Effector CD4-positive, alpha-beta T cell (primary cell): ENCODE measurements at places on chromosomes 5 and 9.

- DNase-seq, result no peak
Measured at GRCh38 chr5:37206736-37207135, 42.4 kb downstream of the CPLANE1 start.

DNA sequence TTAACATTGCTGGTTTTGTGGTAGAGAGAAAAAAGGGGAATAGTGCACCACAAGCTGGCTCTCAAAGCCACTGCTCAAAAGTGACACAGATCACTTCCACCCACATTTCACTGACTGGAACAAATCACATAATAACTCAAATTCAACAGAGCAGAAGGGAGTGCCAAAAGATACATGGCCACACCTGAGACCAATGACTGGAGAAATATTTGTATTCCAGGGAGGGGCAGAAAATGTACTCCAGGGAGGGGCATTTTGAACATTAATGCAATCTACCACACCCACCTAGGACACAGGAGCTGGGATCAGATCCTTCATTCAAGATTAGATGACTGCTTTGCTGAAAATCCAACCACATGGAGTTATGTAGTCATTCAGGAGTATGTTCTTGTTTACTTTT, 44.8 kb upstream of the ALDOB start:
- no peak for DNase-seq

DNA sequence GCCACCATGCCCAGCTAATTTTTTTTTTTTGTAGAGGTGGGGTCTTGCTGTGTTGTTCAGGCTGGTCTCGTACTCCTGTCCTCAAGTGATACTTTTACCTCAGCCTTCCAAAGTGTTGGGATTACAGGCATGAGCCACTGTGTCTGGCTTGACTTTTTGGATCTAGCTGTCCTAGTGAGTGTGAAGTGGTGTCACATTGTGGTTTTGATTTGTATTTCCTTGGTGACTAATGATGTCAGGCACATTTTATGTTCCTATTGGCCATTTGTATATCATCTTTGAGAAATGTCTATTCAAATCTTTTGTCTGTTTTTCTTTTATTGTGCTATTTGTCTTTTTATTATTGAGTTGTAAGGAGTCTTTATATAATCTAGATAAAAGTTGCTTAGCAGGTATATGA, 53.5 kb upstream of the MCCC2 start:
- DNase-seq, result no peak

- DNase-seq, result no peak
Measured at GRCh38 chr5:10454591-10455276, 13.1 kb downstream of the ROPN1L start.

DNA sequence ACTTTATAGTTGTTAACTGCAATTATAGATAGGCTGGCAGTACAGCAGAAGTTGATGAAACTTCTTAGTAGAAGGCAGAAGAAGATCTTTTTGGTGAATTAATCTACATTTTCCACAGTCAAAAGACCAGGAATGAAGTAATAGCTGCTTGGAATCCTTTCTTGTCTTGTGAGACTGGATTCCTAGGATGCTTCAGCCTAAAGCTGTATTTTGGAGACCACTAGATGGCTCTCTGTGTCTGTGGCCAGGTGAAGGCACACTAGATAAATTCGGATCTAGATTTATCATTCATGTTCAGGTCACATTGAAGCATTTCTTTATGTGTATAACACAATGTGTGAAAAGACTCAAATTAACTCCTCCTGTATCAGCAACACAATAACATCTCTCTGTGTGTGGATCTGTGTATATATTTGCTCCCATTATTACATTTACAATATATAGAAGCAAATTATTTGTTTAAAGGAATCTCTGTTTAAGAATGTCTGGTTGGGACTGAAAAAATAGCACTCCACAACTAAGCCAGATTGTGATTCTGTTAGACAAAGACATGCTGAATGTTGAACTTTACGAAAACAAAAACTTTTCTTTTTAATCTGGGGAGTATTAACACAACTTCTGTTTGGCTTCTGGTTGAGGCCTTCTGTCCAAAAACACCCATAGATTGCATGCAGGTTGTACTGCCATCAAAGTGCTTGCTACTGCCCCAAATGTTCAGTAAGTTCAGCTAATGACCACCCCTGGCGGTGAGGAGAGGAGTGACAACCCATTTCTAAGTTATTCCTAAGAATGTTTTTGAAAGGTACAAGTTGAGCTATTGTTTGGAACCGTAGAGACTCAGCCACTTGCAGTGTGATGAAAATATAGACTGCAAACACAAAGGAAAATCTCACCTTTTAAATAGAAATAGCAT, 10.6 kb downstream of the GRIN3A start:
- DNase-seq, result no peak

- no peak for DNase-seq
Measured at GRCh38 chr9:26520141-26520540, 372.5 kb downstream of the CAAP1 start.

DNA sequence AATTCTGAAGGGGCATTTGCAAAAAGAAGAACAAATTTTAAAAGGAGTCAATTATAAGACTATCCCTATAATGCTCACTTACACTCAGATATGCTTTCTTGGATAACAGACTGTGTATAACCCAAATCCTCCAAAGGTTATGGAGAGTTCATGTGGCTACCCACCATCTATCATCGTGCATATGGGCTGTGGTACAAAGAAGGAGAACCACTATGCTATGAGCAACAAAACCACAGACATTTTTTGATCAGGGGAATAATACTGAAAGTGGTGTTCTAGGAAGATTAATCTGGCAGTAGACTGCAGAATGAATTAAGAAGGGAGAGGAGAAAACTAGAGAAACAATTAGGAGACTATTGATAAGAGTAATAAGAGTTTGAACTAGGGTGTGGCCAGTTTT, 16.8 kb downstream of the NR3C1 start:
- no peak for DNase-seq

DNA sequence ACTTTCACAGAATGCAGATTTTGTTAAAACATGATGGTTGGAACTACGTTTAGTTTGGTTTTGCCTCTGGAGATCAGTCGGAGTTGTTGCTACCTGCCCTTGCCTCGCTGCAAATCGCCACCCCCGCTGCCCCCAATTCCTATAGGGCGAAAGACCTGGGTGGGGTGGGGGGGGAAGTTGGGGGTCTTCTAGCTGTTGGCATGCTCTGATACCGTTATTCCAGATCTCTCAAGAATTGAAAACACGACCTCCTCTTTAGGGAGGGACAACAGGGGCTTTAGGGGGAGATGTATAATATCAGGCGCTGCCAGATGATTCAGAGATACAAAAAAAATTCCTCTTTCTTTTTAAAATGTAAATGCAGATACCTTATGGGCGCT, 36.4 kb upstream of the NFIB start:
- DNase-seq, result no peak

DNA sequence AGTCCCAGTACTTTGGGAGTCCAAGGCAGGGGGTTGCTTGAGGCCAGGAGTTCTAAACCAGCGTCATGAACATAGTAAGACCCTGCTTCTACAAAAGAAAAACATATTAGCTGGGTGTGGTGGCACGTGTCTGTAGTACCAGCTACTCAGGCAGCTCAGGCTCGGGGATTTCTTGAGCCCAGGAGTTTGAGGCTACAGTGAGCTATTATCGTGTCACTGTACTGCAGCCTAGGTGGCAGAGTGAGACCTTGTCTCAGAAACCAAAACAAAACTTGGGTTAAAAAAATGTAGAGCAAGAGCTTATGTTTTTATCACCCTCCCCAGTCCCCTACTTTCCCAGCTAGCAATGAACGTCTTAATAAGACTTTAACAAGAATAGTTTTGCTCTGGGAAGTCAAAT, 46.7 kb downstream of the UHRF2 start:
- DNase-seq, result no peak

DNA sequence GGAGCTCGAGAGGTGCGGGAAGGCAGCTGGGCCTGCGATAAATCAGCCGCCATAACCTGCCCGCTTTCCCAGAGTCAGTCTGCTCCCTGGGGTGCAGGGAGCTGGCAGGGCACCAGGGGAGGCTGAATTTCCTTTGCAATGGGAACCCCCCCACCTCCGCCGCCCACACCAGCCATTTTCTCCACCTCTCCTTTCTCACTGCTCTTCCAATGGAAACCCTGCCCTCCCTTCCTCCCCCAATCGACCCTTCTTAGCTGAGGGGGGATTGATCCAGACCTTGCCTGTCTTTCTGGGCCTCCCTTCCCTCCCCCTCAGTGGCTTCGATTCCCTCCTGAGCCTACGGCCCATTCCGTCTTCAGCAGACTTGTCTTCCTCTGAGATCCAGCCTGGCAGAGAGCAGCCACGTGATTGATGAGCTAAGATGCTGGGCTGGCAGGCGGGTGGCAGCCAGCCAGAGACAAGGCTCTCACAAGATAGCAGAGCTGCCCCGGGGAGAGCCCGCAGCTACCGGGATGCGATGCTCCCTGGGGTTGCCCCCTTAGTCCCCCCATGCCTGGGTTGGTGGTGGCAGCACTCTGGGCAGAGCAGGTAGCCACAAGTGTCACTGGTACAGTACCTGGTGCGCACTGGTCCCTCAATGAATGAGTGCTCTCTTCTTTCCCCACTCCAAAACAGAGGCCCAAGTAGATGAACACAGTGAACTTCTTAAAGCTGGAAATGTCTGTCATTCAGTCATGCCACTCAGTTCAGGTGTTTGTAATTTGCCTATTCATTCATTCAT, 53.7 kb upstream of the FABP6 start:
- no peak for DNase-seq

DNA sequence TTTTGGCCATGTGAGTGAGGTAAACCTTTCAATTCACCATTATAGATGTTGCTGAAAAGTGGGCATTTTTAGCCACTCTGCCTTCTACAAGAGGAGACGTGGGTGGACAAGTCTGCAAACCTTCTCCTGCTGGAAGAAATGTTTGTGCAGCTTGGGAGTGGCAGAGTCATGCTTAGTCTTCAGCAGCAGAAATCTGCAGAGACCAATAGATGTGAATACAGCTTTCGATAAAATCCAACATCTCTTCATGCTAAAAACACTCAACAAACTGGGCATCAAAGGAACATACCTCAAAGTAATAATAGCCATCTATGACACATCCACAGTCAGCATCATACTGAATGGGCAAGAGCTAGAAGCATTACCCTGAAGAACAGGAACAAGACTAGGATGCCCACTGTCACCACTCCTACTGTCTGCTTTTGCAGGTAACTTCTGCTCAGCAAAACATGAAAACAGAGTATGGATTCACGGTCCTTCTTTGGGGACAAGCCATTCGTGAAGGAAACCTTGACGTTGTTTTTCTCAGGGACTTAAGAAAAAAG, 91.3 kb downstream of the RALGPS1 start:
- DNase-seq, result no peak

DNA sequence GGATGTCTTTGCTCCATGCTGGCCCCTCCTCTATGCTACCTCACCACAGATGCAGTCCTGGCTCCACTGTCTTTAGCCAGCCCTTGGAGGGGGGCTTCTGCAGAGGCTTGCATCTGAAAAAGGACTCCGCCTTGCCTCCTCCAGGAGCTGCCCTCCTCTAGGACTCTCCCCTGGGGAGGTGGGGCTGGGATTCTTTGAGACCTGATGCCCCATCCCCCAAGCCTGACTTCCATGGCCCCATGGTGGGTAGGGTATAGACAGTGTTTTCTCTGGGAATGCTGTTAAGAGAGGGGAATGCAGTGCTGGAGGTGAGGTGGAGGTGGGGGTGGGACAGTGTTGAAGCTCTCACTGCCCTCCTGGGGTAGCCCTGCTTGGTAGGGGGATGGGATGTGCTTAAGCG, 14.3 kb downstream of the JADE2 start:
- no peak for DNase-seq

- DNase-seq, result no peak
Measured at GRCh38 chr5:148681157-148682057, 27.1 kb upstream of the HTR4 start.

GRCh38 chr5:107359916-107360234, 310.9 kb downstream of the EFNA5 start:
- DNase-seq, result no peak

DNA sequence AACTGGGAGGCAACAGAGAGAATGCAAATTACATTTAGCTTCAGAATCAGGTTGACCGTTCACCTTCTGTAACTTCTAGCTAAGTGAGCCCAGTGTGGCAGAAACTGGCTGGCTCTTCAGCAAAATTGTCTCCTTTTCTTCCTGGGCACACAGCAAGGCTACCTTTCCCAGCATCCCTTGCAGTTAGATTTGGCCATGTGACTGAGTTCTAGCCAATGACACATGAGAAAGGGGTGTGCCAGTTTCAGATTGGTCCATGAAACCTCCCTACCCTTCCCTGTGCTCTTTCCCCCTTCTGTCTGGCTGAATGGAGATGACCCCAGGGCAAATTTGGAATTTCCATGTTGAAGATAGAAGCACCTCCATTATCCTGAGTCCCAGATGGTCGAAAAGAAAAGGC, 72.5 kb upstream of the SMIM23 start:
- DNase-seq, result no peak

- no peak for DNase-seq
Measured at GRCh38 chr9:92185681-92186080, 70.5 kb upstream of the SPTLC1 start.

GRCh38 chr9:137793196-137793841, 84.3 kb upstream of the CACNA1B start:
- DNase-seq, result no peak

DNA sequence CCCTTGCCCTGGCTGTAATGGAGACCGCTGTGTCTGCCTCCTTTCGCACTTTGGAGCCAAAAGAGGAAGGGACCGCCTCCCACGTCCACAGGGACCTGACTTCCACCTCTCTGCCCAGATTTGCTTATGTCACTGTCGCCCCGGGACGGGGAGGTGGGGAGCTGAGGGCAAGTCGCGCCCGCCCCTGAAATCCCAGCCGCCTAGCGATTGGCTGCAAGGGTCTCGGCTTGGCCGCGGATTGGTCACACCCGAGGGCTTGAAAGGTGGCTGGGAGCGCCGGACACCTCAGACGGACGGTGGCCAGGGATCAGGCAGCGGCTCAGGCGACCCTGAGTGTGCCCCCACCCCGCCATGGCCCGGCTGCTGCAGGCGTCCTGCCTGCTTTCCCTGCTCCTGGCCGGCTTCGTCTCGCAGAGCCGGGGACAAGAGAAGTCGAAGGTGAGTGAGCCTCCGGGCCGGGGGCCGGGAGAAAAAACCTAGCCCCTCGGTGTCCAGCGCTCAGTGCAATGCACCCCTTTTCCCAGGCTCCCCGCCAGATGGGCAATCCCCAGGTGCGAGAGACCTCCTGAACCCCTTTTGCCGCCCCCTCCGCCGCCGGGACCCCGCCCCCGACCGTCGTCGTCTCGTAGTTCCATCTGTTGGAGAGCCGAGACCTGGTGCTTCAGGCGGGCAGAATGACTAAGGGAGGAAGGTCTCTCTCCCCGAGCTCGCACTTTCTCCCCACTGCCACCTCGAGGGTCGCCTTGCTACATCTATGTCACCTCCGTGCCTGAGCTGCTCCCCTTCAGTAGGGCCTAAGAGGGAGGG, at the start of gene GPX3:
Gene GPX3 (plus strand): TSS at position 288 of the 807 bp plus-strand sequence. CDS start 64 bp downstream, at position 352.
- DNase-seq, result no peak

DNA sequence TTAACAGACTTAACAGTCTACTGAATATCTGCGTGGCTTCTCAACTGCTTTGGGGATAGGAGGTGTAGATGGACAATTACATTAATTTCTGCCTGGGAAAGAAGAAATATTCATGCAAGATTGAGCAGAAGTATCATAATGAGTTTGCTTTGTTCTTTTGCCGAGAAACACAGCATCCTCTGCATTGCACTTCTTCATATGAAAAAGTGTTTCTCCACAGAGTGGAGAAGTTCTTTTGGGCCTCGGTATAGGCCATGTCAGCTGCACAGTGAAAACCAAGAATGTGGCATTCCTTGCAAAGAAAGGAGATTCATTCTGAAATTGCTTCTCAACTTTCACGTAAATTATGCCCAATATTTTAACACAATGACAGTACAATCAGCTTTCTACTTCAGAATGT, 17.6 kb upstream of the SNX2 start:
- no peak for DNase-seq
